Activated CD4-positive, alpha-beta T cell treated with anti-CD3 and anti-CD28 coated beads for 36 hours (primary cell): ENCODE measurements at places on chromosomes 12 and 14. TPM values are rescaled to one million over a fixed set of nuclear protein-coding genes. Genes with fewer than 3 reads are reported as not detected.

Gene DIO3
- total RNA-seq: not detected

Gene RNASE1
- total RNA-seq: not detected

DNA sequence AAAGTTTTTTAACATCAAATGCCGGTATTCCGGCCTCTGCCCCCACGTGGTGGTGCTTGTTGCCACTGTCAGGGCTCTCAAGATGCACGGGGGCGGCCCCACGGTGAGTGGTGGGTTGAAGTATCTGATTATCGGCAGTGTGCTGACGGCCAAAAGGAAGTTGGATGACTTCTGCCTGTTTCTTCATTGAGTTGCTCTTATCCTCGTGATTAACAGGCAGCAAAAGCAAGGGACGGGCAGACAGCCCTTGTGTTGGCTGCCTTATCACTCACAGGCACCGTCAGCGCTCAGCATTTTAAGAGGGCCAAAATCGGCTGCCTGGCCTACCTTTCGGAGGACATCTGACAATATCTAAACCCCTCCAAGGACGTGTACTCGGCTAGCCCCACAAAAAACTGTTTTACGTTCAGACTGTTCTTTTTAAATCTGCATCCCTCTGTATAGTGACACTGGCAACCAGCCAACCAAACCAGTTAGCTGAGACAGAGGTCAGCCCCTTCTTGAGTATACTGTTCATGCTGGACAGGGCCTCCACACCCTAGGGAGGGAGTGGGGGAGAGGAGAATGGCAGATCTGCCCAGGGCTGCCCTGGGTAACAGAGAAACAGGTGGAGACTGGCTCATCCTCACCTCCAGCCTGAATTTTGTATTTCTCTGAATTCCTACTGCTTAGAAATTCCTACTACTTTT, 22.9 kb upstream of the AKAP5 start:
- DNase-seq: no peak

DNA sequence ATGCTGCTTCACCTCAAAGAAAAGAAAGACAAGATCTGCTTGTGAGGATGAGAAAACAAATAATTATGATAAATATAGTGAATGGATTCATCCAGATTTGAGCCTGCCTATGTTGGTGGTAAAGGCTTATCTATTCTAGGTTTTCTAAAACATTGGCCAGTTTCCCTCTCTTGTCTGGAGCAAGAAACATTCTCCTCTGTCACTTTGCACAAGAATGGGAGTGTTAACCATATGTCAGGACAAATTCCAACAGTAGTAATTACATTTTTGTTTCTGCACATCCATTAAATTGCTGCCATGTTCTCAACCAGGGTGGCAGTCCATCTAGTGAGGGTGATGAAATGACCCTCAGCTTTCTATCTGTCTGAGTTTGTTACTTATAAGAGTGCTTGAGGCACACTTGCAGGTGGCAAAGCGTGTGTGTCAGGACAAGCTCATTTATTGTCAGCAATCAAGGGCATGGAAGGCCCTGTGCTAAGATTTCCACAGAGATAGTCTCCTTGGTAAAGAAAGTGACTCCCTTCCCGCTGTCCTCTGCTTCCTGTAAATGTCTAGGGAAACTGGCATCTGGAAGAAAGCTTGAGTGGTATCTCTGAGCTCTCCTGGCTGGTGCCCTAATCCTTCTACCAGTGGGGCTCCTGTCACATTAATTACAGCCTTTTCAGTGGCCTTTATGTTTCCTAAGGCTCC, 502.1 kb upstream of the FLRT2 start:
- DNase-seq: no peak

DNA sequence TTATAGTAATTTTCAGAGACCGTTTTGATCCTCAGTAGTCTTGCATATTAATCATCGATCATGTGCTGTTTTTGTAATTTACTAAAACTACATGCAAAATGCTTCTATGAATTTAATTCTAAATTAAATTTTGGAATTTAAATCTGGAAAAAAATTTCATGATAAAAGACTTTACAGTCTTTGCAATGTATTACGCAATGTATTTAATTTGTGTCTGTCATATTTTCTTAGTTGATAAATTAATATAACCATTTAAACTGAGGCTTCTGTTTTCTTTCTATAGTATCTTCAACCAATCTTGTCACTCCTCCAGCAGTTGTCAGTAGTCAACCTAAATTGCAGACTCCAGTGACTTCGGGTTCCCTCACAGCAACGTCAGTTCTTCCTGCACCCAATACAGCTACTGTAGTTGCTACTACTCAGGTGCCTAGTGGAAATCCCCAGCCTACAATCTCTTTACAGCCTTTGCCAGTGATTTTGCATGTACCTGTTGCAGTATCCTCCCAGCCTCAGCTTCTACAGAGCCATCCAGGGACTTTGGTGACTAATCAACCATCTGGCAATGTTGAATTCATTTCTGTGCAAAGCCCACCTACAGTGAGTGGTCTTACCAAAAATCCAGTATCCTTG, 94.8 kb downstream of the ATF7IP start:
- DNase-seq: no peak

DNA sequence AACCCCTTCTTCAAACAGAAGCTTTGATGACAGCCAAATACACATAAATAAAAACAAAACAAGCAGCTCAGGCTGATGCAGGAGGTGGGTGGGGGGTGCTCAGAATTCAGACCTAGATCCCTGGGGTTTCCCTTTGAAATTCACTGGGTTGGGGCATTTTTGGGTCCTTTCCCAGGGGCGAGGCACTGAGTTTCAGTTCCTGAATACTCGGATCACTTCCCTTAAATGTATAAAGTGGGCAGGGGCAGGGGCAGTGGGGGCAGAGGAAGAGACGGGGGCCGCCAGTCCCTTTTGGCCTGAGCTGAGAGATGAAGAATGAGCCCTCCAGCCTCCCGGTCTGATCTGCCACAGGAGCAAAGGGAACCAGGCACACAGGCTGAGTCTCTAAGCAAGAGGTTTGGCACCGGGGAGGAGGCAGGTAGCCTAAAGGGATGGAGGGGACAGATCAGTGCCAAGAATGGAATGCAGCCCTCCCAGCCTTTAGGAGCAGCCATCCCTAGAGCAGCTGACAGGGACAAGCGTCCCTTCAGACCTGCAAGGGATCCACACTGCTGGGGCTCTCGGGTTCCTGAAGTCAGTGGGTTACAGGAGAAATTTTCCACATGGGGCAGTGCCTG, 20.3 kb downstream of the KDM2B start:
- no peak for DNase-seq

- no peak for DNase-seq
Observed at GRCh38 chr12:49507139-49507538, 31.7 kb upstream of the KCNH3 start.
